Activated T-cell treated with anti-CD3 and anti-CD28 coated beads, Interleukin-2, amount 50 U/mL, for 24 hours (primary cell): ENCODE measurements at places on chromosomes 3 and 15.

DNA sequence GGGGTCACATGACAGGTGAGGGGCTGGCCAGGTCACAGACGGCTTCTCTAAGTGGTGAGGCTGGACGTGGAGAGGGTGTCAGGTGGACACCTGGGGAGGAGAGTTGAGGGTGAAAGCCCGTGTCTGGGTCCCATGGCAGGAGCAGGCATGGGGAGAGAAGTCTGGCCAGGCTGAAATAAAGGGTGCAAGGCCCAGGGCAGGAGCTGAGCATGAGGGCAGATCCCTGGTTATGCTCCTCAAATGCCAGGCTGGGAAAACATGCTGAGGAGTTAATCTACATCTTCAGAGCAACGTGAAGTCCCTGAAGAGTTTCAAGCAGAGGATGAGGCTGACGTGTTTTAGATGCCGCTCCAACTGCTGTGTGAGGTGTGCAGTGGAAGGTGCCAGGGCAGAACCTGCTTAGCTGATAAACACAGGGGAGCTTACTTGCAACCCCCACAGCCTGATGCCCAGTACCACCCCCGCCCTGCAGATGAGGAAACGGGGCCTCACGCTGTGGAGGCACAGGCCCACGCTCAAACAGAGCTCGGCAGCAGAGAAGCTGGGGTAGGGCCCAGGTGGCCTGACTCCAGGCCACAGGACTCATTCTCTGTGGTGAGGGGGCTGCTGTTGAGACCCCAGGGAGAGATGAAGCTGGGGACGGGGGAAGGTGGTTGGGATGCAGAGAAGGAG lies 40.5 kb downstream of the HCN4 start:
- DNase-seq, result no peak

DNA sequence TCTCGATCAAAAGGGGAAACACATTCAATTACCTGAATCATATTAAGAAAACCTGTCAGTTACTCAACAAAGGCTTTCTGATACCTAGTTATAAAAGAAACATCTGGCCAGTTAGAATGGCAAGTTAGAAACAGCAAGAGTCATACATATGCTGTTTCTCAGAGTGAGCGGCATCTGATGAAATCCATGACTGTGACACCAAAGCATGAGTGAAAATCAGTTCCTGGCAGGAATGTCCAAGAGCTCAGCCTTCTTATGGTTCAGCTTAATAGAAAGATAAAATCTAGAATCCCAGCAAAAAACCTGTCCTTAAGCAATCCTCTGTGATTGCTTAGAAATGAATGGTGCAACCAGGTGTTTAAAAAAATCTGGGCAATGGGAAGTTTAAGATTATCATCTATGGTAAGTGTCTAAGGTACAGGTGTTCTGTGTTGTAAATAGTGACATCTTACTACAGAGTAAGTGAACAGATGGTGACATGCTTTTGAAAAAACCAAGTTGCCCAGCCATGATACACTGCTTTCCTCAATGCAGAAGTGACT lies 18.8 kb downstream of the B4GALT4 start:
- no peak for DNase-seq

DNA sequence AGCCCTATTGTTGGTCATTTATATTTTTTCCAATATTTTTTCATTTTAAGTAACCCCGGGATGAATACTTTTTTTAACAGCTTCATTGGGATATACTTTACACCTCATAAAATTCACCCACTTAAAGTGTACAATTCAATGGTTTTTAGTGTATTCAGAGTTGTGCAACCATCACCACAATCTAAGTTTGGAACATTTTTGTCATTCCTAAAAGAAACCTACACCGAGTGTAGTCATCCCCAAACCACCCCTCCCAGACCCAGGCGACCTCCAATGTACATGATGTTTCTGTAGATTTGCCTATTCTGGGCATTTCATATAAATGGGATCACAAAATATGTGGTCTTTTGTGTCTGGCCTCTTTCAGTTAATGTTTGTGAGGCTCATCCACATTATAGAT lies 118.3 kb upstream of the FRMD4B start:
- DNase-seq, result no peak

- DNase-seq, result no peak
Measured at GRCh38 chr15:79900087-79900486, 3.3 kb upstream of the MTHFS start.
